ENCODE measurements at places on chromosomes 3 and 15. TPM values are rescaled to one million over a fixed set of nuclear protein-coding genes. Genes with fewer than 3 reads are reported as not detected.

DNA sequence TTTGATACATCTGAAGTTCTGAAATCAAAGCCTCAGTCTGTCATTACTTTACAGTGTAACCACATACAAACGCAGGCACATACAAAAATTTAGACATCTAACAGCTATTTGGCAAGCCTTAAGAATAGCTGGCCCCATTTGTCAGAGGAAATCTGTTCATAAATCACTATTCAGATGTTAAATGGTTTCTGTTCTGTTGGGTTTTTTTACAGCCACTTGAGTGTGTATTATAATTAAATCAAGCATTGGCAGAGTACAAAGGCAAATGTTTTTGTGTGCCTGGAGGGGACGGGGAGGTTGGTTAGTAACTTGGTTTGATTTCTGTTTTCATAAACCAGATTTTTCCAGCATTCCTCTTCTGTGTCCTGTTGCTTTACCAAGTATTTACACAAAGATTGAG, 24.1 kb downstream of the PIGB start:
- no peak for DNase-seq

DNA sequence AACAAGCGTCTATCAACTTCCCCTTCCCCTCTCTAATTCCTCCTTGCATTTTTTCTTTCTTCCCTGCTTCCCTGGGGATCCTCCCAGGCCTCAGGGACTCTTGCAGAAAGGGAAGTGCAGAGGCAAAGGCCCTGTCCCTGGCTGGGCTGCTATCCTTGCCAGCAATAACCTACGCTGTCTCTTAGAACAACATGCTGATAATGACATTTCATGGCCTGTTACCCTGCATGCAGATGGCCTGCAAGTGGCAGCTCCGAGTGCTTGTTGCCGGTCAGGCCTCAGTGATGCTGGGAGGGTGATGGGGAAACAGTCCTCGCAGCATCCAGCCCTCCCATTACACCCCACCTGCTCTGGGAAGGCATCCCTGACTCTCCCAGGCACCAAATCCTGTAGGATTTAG, 167.6 kb downstream of the RAB11A start:
- no peak for DNase-seq

- no peak for DNase-seq
These were observed 21.7 kb downstream of the LEKR1 start for GRCh38 chr3:156847752-156848448.

DNA sequence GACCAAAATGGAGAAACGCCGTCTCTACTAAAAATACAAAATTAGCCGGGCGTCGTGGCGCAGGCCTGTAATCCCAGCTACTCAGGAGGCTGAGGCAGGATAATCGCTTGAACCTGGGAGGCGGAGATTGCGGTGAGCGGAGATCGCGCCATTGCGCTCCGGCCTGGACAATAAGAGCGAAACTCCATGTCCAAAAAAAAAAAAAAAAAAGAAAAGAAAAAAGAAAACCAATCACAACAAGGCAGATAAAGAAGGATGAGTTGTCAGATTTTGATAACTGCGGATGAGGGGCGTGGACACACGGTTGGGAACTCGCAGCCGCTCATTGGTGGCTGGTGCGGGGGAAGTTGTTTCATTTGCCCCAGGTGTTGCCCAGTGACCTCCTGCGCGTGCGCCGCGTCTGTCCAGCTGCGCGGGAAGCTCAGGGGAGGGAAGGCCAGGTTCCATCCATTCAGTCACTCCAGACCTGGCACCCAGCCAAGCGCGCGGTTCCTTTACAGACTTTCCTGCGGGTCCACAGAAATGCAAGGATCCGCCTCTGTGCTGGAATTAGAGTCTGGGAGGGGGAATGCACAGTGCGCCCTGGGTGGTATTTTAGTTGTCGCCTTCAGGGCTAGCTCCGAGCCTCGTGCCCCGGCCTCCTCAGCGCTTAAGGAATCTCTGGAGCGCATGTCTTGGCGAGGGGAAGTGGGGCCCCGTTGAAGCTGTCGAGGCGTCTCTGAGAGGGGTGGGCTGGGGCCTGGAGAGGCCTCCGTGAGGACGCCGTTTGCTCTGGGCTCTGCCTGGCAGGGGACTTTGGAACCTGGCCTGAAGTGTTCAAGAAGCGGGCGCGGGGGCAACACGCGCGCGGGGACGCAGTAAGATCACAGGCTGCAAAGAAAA, 708 bp upstream of the GCHFR start:
- DNase-seq = peak; percentile 78

DNA sequence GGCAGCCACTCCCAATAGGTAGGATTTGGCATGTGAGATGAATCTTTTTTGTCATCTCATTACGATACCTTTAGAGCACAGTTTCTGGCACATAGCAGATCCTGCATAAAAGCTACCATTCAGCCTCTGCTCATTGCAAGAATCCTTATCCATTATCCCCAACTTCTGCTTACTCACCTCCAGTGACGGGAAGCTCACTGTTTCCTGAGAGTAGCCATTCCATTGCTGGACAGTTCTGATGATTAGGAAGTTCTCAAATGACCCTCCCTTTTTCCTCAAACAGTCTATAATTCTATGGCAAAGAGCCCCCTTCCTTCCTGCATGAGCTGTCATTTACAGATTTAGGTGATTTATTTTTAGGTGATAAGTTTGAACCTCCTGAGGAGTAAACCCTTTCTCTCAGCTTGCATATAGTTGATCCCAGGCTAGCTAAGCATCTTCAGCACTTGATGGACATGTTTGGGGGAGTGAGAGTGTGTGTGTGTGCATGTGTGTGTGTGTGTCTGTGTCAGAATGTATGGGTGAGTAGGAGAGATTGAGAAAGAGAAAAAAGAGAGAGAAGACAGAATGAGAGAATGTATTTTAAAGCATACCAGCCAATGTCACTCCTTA, 109.7 kb downstream of the LSM3 start:
- no peak for DNase-seq

DNA sequence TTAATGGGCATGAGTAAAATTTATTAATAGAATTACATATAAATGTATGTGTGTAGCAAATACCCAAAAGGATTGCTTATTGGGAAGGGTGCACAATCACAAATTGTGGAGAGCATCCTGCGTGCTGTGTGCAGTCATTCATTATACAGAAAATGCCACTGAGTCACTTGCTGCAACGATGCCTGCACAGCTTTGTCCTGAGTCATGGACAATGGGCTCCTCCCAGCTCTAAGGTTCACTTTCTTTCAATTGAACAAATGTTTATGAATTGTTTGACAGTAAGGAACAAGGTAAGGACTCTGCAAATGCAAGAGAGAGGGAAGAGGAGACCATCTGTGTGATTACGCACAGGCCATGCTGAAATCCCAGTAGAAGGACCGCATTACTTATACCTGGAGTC, 18.7 kb downstream of the CFAP161 start:
- no peak for DNase-seq

- no peak for DNase-seq
These were observed 47.7 kb upstream of the PLXND1 start for GRCh38 chr3:129654131-129654530.

DCLK3 gene
- polyA plus RNA-seq = 0.86 TPM

- no peak for DNase-seq
These were observed 21.0 kb downstream of the ZNF80 start for GRCh38 chr3:114216186-114216970.

DNA sequence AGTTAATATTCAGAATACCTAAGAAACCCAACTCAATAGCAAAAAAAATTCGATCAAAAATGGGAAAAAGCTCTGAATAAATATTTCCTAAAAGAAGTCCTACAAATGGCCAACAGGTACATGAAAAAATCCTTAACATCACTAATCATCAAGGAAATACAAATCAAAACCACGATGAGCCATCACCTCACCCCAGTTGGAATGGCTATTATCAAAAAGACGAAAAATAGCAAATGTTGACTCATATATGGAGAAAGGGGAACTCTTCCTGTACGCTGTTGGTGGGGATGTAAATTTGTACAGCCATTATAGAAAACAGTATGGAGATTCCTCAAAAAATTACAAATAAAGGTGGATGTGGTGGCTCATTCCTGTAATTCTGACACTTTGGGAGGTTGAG, 29.6 kb upstream of the SGO1 start:
- no peak for DNase-seq
